ENCODE measurements at places on chromosomes 7 and 10.
A peak's percentile ranks its signal among the peaks of the same experiment; 100 is the strongest.

GRCh38 chr10:35341521-35341920, 5.2 kb downstream of the CCNY start:
- peak; percentile 80 for ATAC-seq
- peaks cover 71% of the 10 kb centered on the region for H3K4me1 ChIP-seq
- H3K27me3 ChIP-seq: no peaks in the 10 kb centered on the region
- no peaks in the 10 kb centered on the region for H3K36me3 ChIP-seq

GRCh38 chr7:144784943-144785342, 50.9 kb downstream of the TPK1 start:
- peaks cover 15% of the 10 kb centered on the region for H3K4me1 ChIP-seq
- H3K4me3 ChIP-seq: no peak overlapping the region
- H3K36me3 ChIP-seq: no peaks in the 10 kb centered on the region
- no peaks in the 10 kb centered on the region for H3K27me3 ChIP-seq
- ATAC-seq: no peak
- no peak overlapping the region for H3K27ac ChIP-seq

DNA sequence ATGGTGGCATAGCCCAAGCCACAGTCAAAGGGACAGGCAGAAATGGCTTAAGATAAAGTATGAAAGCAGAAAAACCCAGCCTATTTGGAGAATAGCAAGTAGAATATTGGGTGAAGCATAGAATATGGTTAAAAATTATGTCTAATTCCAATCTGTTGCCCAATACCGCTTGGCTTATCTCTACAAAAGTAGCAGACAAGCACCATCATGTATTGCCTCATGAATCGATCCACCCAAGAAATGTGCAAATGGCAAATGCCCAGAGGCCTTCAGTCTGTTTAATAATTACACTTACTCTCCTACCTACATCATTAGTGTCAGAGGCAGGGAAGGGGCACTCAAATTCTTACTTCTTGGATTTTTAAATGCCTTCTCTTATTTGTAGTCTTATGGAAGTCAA, 130.9 kb upstream of the ADAM12 start:
- no peaks in the 10 kb centered on the region for H3K27me3 ChIP-seq
- ATAC-seq: no peak
- H3K27ac ChIP-seq: no peak overlapping the region
- H3K4me1 ChIP-seq: no peaks in the 10 kb centered on the region
- H3K36me3 ChIP-seq: no peaks in the 10 kb centered on the region
- H3K4me3 ChIP-seq: no peak overlapping the region

GRCh38 chr7:98869597-98870120, at the start of gene TMEM130:
Gene TMEM130, minus strand, starts transcription at chr7:98870014. Its CDS starts 153 bp downstream, at chr7:98869861.
- peaks cover 18% of the 10 kb centered on the region for H3K4me1 ChIP-seq
- H3K27ac ChIP-seq: peak within 1 kb of the TSS; percentile 79
- peak within 1 kb of the TSS; percentile 85 for H3K4me3 ChIP-seq
- H3K27me3 ChIP-seq: no peaks in the 10 kb centered on the region
- ATAC-seq: peak; percentile 37

- peaks cover 7% of the 10 kb centered on the region for H3K4me1 ChIP-seq
- H3K36me3 ChIP-seq: no peaks in the 10 kb centered on the region
- no peak for ATAC-seq
- H3K27ac ChIP-seq: no peak overlapping the region
Measured at GRCh38 chr7:66187905-66188304, 17.2 kb upstream of the TPST1 start.

- no peaks in the 10 kb centered on the region for H3K4me1 ChIP-seq
- ATAC-seq: no peak
- H3K36me3 ChIP-seq: no peaks in the 10 kb centered on the region
Measured at GRCh38 chr7:147207988-147208387, 1091.4 kb downstream of the CNTNAP2 start.

DNA sequence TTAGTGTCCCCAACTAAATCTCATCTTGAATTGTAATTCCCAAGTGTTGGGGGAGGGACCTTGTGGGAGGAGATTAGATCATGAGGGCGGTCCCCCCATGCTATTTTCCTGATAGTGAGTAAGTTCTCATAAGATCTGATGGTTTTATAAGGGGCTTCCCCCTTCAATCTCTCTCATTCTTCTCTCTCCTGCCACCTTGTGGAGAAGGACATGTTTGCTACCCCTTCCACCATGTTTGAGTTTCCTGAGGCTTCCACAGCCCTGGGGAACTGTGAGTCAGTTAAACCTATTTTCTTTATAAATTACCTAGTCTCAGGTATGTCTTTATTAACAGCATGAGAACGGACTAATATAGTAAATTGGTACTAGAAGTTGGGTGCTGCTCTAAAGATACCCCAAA, 365.6 kb downstream of the ANKRD7 start:
- no peaks in the 10 kb centered on the region for H3K36me3 ChIP-seq
- no peaks in the 10 kb centered on the region for H3K4me1 ChIP-seq
- no peak overlapping the region for H3K27ac ChIP-seq
- no peak for ATAC-seq

GRCh38 chr7:11710377-11710776, 121.6 kb downstream of the THSD7A start:
- no peak overlapping the region for H3K27ac ChIP-seq
- H3K27me3 ChIP-seq: no peaks in the 10 kb centered on the region

- H3K27ac ChIP-seq: no peak overlapping the region
- no peaks in the 10 kb centered on the region for H3K4me1 ChIP-seq
- no peak for ATAC-seq
- H3K27me3 ChIP-seq: peaks cover 51% of the 10 kb centered on the region
- H3K36me3 ChIP-seq: no peaks in the 10 kb centered on the region
- H3K4me3 ChIP-seq: no peak overlapping the region
Measured at GRCh38 chr7:128266883-128267594, 26.0 kb downstream of the LEP start.

- H3K36me3 ChIP-seq: no peaks in the 10 kb centered on the region
- peaks cover 5% of the 10 kb centered on the region for H3K4me1 ChIP-seq
- H3K4me3 ChIP-seq: no peak overlapping the region
- H3K27ac ChIP-seq: no peak overlapping the region
- no peak for ATAC-seq
- peaks cover 3% of the 10 kb centered on the region for H3K27me3 ChIP-seq
Measured at GRCh38 chr7:29795696-29796580, 10.4 kb upstream of the WIPF3 start.

GRCh38 chr7:129774359-129774758, 162.8 kb downstream of the NRF1 start:
- H3K36me3 ChIP-seq: no peaks in the 10 kb centered on the region
- H3K27ac ChIP-seq: no peak overlapping the region
- no peak overlapping the region for H3K4me3 ChIP-seq

GRCh38 chr10:43263551-43264343, 3.1 kb downstream of the RASGEF1A start:
- H3K4me1 ChIP-seq: peaks cover 14% of the 10 kb centered on the region
- ATAC-seq: peak; percentile 18
- no peaks in the 10 kb centered on the region for H3K36me3 ChIP-seq
- H3K4me3 ChIP-seq: no peak overlapping the region
- H3K27me3 ChIP-seq: peaks cover 77% of the 10 kb centered on the region

DNA sequence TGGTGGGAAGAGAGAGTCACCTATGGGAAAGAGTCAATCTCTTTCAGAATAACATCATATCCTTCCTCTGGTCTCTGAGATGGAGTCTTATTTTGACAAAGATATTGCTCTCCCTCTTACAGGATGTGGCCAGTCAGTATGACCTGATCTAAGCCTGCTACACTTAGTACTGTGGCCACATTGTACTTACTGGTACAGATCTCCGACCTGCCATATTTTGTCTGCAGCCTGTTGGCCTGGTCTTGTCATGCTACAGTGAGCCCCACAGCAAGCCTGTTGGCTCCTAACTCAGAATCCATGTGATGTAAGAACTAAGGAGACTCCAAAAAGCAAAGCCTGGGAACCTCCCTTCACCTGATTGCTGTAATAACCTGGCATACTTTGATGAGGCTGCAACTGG, 377.8 kb downstream of the SFMBT2 start:
- peaks cover 8% of the 10 kb centered on the region for H3K27me3 ChIP-seq
- ATAC-seq: no peak
- H3K36me3 ChIP-seq: peaks cover 5% of the 10 kb centered on the region
- no peak overlapping the region for H3K4me3 ChIP-seq

DNA sequence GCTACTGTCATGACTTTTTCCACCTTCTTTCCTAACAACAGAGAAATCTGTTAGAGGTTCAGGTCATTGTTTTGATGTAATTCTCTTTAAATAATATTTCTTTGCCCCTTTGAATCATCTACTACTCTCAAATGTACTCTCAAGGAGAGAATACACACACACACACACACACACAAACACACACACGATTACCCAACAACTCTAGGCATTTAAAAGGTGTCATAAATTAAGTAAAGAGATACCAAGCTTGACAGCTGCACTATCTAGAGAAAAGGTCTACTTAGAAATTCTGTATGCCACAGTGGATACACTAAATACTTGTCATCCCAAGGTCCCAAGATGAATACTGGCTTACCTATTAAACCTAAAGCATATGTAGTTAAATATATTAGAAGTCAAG, 4.8 kb downstream of the PANK1 start:
- no peak overlapping the region for H3K27ac ChIP-seq
- H3K27me3 ChIP-seq: no peaks in the 10 kb centered on the region
- ATAC-seq: no peak
- peaks cover 4% of the 10 kb centered on the region for H3K4me1 ChIP-seq

GRCh38 chr10:119515511-119516045, 26.9 kb downstream of the RGS10 start:
- ATAC-seq: no peak
- H3K4me3 ChIP-seq: no peak overlapping the region
- no peaks in the 10 kb centered on the region for H3K27me3 ChIP-seq
- peaks cover 53% of the 10 kb centered on the region for H3K36me3 ChIP-seq

- ATAC-seq: no peak
- peak overlapping the region; percentile 49 for H3K27ac ChIP-seq
- H3K4me3 ChIP-seq: peak overlapping the region; percentile 18
- peaks cover 57% of the 10 kb centered on the region for H3K4me1 ChIP-seq
- peaks cover 8% of the 10 kb centered on the region for H3K36me3 ChIP-seq
Measured at GRCh38 chr7:33038639-33039038, 23.9 kb downstream of the NT5C3A start.

DNA sequence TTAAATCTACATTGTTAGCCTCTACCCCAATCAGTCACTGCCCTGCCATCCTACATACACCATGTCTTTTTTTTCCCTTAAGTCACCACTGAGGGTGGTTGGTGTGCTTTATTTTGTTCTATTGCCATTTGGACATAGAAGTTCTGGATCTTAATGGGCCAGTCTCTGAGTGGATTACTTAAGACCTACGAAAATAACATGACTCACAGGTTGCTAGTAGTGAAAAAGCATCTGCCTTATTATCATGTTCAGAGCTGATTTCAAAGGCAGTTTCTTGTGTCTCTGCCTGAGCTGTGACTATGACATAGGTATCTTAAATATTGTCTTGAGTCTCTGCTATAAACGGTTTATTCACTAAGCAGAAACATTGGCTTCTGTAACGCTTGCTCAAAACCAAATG, 410.8 kb downstream of the MDFIC start:
- no peak overlapping the region for H3K4me3 ChIP-seq
- H3K27ac ChIP-seq: no peak overlapping the region
- H3K27me3 ChIP-seq: no peaks in the 10 kb centered on the region
- no peaks in the 10 kb centered on the region for H3K36me3 ChIP-seq
- no peaks in the 10 kb centered on the region for H3K4me1 ChIP-seq
